ENCODE measurements at places on chromosomes 2 and 18. TPM values are rescaled to one million over a fixed set of nuclear protein-coding genes. Genes with fewer than 3 reads are reported as not detected.

- no peak overlapping the region for H3K4me3 ChIP-seq
- no peaks in the 10 kb centered on the region for H3K36me3 ChIP-seq
- no peaks in the 10 kb centered on the region for H3K4me1 ChIP-seq
- H3K27me3 ChIP-seq = no peaks in the 10 kb centered on the region
- H3K27ac ChIP-seq = no peak overlapping the region
These were observed 44.5 kb downstream of the CYBRD1 start for GRCh38 chr2:171566753-171567152.

DNA sequence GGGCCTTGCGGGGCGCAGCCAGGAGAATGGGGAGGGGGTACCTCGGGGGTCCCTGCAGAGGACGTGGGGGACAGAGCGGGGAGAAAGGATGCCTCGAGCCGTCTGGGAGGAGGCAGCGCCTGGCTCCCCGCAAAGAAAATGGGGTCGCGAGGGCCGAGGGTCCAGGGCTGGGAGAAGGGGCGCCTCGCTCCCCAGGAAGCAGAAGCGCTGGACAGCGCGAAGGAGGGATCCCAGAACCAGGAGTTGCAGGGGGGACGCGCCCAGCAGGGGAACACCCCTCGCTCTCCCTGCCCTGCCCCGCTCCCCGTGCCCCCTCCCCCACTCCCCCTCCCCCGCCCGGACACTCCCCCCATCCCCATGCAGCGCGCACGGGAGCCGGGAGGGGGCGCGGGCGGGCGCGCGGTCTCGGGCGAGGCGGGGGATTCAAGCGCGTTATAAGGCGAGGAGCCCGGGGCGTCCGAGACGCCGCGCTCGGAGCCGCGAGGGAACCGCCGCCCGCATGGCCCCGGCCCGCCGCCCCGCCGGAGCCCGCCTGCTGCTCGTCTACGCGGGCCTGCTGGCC lies at the start of gene ERFE:
TSS of gene ERFE (plus strand) at position 462 of the 562 bp plus-strand sequence. CDS start at position 500, 38 bp downstream.
- DNase-seq = peak; percentile 55
- peaks cover 11% of the 10 kb centered on the region for H3K27me3 ChIP-seq
- no peak within 1 kb of the TSS for H3K4me3 ChIP-seq

- no peaks in the 10 kb centered on the region for H3K36me3 ChIP-seq
- H3K4me1 ChIP-seq = no peaks in the 10 kb centered on the region
- H3K27me3 ChIP-seq = no peaks in the 10 kb centered on the region
These were observed 235.7 kb downstream of the CDCA7 start for GRCh38 chr2:173590276-173590861.

- no peak overlapping the region for H3K27ac ChIP-seq
- no peaks in the 10 kb centered on the region for H3K27me3 ChIP-seq
- H3K4me3 ChIP-seq = no peak overlapping the region
- no peak for DNase-seq
- no peaks in the 10 kb centered on the region for H3K4me1 ChIP-seq
These were observed 247.0 kb upstream of the SYT4 start for GRCh38 chr18:43524260-43524659.

GRCh38 chr2:36965751-36966369 lies 476 bp downstream of the STRN start:
- peaks cover 13% of the 10 kb centered on the region for H3K4me1 ChIP-seq
- H3K36me3 ChIP-seq = no peaks in the 10 kb centered on the region
- peak overlapping the region; percentile 36 for H3K27ac ChIP-seq
- DNase-seq = peak; percentile 47

DNA sequence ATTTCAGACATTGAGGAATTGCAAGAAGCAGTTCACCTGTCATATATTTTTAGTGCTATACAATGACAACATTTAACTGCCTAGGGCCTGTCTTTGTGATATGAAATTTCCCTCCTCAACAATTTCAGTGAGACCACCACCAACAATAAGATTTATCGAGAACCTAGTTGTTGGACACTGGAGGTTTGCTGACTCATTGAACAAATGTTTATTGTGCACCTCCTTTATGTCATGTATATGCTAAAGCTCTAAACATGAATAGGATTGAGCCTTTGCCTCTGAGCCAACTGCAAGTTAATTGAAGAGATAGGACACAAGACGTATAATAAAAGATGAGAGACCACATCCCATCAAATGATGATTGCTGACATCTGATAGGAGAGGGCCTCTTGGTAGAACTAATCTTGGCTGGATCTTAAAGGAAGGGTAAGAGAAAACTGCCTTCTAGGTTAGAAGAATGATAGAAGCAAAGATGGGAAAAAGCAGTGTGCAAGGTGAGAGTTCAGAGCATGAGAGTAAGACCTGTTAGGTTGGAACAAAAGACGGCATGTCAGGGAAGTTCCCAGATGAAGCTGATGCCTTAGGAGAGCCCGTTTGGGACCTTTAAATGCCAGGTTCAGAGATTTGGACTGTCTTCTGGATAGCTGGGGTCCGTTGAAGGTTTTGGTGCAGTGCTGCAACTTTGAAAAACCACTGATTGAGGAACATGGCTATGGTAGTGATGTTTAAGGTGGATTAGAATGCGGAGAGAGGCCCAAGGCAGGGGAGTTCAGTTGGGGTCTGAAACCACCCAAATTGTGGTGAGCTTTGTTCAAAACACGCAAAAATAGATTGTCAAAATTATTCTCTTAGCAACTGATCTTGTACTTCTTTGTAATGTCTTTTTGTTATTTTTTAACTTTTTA lies 133.0 kb upstream of the EML6 start:
- peaks cover 35% of the 10 kb centered on the region for H3K4me1 ChIP-seq
- no peak for DNase-seq
- peaks cover 2% of the 10 kb centered on the region for H3K36me3 ChIP-seq
- H3K27ac ChIP-seq = no peak overlapping the region
- H3K27me3 ChIP-seq = no peaks in the 10 kb centered on the region

- no peak for DNase-seq
- no peak overlapping the region for H3K4me3 ChIP-seq
- no peak overlapping the region for H3K27ac ChIP-seq
- peaks cover 19% of the 10 kb centered on the region for H3K36me3 ChIP-seq
- peaks cover 24% of the 10 kb centered on the region for H3K4me1 ChIP-seq
These were observed 66.5 kb upstream of the RBM44 start for GRCh38 chr2:237732070-237732469.

GRCh38 chr2:201891676-201892075 lies 85.3 kb downstream of the CDK15 start:
- H3K36me3 ChIP-seq = no peaks in the 10 kb centered on the region
- H3K4me3 ChIP-seq = no peak overlapping the region
- DNase-seq = no peak
- H3K4me1 ChIP-seq = no peaks in the 10 kb centered on the region
- no peak overlapping the region for H3K27ac ChIP-seq
- no peaks in the 10 kb centered on the region for H3K27me3 ChIP-seq

GRCh38 chr2:138814123-138814898 lies 34.1 kb upstream of the NXPH2 start:
- no peak for DNase-seq
- no peaks in the 10 kb centered on the region for H3K4me1 ChIP-seq
- no peaks in the 10 kb centered on the region for H3K27me3 ChIP-seq
- H3K27ac ChIP-seq = no peak overlapping the region
- no peaks in the 10 kb centered on the region for H3K36me3 ChIP-seq

DNA sequence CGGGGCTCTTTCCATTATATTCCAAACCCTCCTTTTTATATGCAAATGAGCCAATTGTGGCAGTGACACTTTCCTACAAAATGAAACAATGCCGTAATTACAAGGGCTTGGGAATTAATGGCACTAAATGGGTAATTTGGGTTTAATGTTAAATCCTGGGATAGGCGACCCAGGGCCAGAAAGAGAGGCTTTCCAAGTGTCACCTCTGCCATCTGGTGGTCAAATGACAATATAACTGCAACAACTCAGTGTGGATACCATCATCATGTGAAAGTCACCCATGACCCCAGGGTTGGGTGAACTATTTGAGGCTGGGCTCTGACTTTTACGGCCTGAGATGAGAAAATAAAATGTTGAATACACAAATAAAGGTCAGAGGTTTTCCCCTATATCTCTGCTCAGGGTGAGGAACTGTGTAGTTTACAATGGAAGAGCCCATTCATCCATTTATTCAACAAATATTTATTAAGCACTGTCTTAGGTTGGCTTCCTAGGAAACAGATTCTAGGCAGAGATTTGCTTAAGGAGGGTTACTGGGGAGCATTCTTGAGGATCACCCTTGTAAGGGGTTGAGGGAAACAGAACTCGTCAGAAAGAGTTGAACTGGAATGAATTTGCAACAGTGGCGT lies 13.6 kb upstream of the THADA start:
- H3K27ac ChIP-seq = no peak overlapping the region
- no peaks in the 10 kb centered on the region for H3K27me3 ChIP-seq
- H3K4me1 ChIP-seq = no peaks in the 10 kb centered on the region

DNA sequence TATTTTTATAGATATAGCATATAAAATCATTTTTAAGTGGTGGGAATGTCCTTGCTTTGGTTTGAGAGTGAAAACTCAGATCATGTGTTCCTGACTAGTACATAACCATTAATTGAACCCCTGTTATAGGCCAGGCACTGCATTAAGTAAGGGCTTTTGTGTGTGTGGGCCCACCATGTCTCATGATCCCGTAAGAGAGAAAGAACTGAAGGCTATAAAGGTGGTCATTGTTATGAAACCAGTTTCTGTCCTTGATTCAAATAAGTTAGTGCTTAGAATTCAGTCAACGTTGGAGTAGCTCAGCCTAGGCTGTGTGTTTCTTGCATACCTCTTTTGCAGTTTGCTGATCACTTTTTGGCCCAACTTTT lies 91.5 kb downstream of the LIMS1 start:
- H3K36me3 ChIP-seq = no peaks in the 10 kb centered on the region
- H3K27ac ChIP-seq = no peak overlapping the region
- H3K4me1 ChIP-seq = peaks cover 8% of the 10 kb centered on the region

DNA sequence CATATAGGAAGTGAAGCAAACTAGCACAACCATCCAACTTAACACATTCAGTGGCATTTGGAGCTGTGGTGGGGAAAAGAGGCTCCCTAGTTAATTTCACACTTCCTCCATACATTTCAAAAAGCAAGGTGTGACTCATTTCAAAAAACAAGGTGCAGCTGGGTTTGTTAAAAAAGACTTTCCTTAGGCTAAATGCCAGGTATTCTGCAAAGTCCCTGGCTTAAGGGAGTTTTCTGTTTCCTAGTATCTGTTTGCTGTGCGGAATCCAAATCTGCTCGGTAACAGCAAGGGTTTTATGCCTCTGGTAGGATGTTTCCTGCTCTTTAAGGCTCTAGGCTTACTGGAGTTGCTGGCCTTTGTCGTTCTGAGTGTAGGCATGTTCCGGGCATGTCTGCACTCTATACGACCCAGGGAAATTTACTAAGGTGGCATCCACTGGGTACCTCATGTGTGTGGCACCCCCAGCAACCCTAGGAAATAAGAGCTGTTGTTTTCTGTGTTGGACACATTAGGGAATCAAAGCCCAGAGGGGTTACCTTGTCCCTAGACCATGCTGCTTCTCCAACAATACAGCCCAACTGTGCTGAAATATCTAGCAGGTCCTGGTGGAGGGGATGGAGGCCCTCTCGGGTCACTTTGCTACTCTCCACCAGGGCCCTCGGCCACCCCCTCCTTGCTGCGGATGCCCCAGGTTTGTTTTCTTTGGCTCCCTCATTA lies 634 bp upstream of the MSGN1 start:
- DNase-seq = no peak
- no peak overlapping the region for H3K27ac ChIP-seq

GRCh38 chr2:225165052-225165451 lies 122.8 kb upstream of the DOCK10 start:
- no peaks in the 10 kb centered on the region for H3K27me3 ChIP-seq
- no peak overlapping the region for H3K27ac ChIP-seq
- H3K4me3 ChIP-seq = no peak overlapping the region
- no peak for DNase-seq

DNA sequence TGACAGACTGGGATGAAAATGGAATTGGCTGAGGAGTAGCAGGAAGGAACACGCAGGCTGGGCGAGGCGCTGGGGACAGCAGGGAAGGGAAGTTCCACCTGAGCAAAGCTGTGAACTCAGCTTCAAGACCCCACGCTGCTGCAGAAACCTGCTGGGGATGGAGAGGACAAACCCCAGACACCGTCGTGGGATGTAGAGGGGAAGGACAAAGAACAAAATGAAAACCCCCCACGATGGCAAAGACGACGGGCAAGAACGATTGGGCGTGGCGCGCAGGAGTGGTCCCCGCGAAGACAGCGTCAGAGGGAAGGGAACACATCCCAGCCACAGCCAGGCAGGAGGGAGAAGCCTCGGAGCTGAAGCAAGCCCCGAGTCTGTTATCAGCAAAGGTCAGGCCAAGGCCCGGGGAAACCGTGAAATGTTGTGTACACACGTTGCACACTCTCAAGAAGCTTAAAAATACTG lies 222.9 kb downstream of the NDUFA10 start:
- H3K27me3 ChIP-seq = no peaks in the 10 kb centered on the region
- no peaks in the 10 kb centered on the region for H3K4me1 ChIP-seq
- DNase-seq = no peak
- H3K27ac ChIP-seq = no peak overlapping the region
- H3K36me3 ChIP-seq = no peaks in the 10 kb centered on the region

- H3K36me3 ChIP-seq = no peaks in the 10 kb centered on the region
- no peaks in the 10 kb centered on the region for H3K4me1 ChIP-seq
- no peak for DNase-seq
These were observed 985.5 kb upstream of the POU3F3 start for GRCh38 chr2:103868396-103868795.

DNA sequence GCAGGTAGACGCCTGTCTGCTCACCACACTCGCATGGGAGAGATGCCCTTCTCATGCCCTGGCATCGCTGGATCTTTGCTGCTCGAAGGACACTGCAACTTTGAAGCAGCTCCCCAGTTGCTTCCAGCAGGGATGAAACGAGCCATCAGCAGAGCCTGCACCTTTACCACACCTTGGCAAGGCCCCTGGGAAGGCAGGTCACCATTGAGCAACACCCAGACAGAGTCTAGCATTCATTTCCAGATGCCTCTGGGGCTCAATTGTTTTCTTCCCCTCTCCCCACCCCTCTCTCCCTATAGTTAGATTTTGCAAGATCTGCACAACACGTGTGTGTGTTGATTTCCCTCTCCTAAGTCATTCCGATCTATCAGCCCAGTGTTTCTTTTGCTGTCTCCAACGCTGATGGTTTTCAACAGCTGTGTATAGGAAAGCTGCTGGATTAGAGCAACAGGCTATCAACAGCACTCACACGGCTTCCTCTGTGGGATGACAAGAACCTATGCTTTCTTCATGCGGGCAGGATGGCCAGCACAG lies 25.6 kb upstream of the INHBB start:
- H3K36me3 ChIP-seq = no peaks in the 10 kb centered on the region
- no peak for DNase-seq
- H3K27me3 ChIP-seq = no peaks in the 10 kb centered on the region

The DSC1 gene
- total RNA-seq = 0.50 TPM

The KCMF1 gene
- total RNA-seq = 81.4 TPM

The CD8B2 gene
- 0.49 TPM for total RNA-seq

The GLI2 gene
- total RNA-seq = not detected

The FBXO15 gene
- 0.50 TPM for total RNA-seq

The CCNYL1 gene
- total RNA-seq = 10.2 TPM

The ANKRD30BL gene
- not detected for total RNA-seq

The SMAD4 gene
- 73.8 TPM for total RNA-seq

The KCNG2 gene
- total RNA-seq = not detected

The YES1 gene
- total RNA-seq = 70.2 TPM

The KCNIP3 gene
- total RNA-seq = 0.52 TPM

All from natural killer cell (primary cell).